AG04449 (cell line): ENCODE measurements at places on chromosomes 7 and 10.

GRCh38 chr10:24824124-24824523, 100.4 kb upstream of the ARHGAP21 start:
- no peak for DNase-seq

GRCh38 chr10:102231357-102232318, 5.5 kb downstream of the ELOVL3 start:
- no peak for DNase-seq

- DNase-seq = no peak
Measured at GRCh38 chr7:48089046-48090003, at the start of gene UPP1. TSS of gene UPP1 (plus strand) at chr7:48089265. CDS start at chr7:48094784, 5,519 bp downstream.

DNA sequence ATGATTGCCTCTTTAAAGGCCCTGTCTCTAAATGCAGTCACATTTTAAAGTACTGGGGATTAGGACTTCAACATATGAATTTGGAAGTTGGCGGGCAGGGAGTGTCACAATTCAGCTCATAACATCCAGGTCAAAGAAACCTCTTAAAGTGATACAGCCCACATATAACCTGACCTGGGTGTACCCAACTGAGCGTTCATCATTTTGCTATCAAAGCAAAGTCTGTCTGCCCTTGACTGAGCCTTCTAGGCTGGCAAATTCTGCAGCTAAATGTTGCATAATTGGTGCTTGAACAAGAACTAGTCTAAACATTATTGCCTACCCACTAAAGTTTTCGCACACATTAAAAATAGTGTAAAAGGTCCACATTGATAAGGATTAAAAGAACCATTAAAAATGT, 3.7 kb downstream of the MSRB2 start:
- no peak for DNase-seq

GRCh38 chr10:87656431-87657072, 3.1 kb upstream of the PAPSS2 start:
- DNase-seq = no peak

DNA sequence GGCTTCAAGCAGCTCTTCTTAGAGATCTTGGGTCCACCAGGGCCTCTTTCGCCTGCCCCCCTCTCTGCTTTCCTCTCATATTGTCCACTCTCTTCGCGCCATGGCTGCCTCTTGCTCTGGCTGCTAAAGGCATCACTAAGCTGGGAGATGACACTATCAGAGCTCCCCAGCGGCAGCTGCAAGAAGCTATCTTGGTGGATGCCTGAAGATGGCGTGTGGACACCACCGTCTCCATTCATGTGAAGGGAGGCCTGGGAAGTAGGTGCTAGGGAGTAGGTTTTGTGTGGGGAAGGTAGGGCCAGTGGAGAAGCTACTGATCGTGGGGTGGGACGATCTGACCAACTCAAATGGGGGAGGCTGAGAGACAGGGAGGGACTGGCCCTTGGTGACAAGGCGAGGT, 45.9 kb upstream of the PDLIM1 start:
- no peak for DNase-seq

DNA sequence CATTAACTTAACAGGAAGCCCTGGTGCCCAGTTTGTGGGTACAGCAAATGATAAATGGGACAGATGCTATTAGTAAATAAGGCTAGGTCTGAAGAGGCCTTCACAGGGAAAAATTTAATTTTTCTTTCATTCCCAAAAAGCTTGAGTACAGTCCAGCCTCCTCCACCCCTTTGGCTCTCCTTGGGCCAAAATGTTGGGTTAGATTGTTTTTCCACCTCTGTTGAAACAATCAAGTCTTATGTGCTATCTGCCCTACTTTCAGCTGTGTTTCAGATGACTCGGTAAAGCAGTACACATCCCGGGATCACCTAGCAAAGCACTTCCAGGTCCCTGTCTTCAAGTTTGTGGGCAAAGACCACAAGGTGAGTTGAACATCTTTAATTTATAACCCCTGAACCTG, 24.3 kb downstream of the PLA2G12B start:
- no peak for DNase-seq

- no peak for DNase-seq
Measured at GRCh38 chr10:118950190-118950680, 79.3 kb upstream of the NANOS1 start.

- DNase-seq = peak; percentile 12
Measured at GRCh38 chr7:70317356-70317755, 719.1 kb downstream of the AUTS2 start.

- DNase-seq = no peak
Measured at GRCh38 chr10:60399328-60399727, 9.7 kb upstream of the ANK3 start.

GRCh38 chr10:69451784-69452251, 553 bp downstream of the TSPAN15 start:
- DNase-seq = no peak

DNA sequence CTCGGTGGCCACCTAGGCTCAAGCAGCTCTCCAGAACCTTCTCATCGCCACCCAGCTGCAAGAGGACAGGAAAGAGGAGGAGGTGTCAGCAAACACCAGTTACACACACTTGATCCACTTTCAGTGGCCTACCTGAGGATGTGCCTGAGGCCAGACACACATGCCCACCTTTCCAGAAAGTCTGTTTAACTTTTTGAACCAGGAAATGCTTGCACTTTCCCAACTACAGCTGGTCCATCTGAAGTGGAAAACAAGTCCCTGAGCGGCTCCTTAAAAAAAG, 15.7 kb upstream of the CYREN start:
- DNase-seq = no peak

DNA sequence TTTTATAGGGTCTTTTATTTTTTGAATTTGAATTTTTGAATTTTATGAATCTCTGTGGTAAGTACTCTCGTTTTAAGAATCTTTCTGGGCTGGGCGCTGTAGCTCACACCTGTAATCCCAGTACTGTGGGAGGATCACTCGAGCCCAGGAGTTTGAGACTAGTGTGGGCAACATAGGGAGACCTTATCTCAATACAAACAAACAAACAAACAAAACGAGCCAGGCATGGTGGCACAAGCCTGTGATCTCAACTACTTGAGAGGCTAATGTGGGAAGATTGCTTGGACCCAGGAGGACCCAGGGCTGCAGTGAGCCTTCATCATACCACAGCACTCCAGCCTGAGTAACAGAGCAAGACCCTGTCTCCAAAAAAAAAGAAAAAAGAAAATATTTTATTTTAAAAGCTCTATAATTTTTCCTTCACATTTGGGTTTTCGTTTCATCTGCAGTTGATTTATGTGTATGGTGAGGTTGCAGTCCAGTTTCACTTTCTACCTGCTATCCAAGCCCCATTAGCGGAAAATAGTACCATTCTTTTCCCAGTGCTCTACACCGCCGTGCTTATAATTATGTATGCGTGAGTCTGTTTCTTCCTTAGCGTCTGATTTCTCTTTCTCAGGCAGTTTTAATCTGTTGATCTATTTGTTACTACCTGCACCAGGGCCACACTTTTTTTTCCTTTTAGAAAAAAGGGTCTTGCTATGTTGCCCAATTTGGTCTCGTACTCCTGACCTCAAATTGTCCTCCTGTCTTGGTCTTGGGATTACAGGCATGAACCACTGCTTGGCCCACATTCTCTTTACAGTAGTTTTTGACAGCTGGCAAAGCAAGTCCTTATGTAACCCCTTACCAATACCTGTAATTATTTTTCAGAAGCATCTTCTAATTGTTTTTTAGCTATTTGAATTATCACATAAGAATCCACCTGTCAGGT, 21.7 kb downstream of the TRIM24 start:
- no peak for DNase-seq

DNA sequence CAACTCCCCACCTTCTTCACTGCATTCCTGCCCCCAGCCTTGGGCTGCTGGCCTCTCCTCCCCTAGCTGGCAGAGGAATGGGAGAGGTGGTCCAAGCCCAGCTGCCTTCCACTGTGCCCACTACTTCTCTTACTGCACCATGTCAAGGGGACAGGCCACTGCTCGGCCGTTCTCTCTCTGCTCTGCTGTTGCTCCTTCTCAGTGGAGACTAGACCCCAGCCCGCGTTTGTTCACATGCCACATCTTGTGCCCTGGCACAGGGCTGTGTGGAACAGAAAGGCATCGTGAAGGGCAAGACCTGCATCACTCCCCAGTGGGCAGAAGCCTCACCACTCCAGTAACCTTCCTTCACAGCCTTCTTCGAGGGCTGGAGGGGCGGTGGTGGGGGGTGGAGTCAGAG, 711 bp upstream of the CDHR3 start:
- DNase-seq = no peak

GRCh38 chr10:3949711-3950110, 164.7 kb upstream of the KLF6 start:
- DNase-seq = no peak

GRCh38 chr7:155286686-155287085, 11.0 kb upstream of the INSIG1 start:
- DNase-seq = no peak

DNA sequence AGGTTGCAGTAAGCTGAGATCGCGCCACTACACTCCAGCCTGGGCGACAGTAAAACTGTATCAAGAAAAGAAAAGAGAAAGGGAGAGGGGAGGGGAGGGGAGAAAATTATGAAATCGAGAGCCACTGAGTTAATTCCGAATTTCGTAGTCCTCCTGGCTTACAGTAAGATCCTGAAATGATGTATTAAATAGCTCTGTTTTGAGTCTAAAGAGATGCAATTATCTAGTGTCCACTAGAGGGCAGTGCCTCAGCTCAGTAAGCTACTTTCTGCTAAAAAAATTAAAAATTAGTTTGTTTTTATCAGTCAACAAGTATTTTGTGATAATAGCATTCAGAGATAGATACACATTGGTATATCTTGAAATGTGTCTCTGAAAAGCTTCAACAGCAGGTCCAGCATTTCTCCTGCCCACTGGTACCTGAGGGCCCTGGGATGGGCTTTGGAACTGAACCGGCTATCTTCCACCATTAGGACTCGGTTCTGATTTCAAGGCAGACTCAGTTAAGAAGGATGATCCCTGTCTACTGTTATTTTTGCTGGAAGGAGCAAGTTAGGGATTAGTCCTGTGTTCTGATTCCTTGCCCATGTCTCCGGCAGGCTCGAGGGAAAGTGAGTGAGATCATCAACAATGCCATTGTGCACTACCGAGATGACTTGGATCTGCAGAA, 19.5 kb downstream of the TSPAN33 start:
- DNase-seq = peak; percentile 14

- DNase-seq = peak; percentile 54
Measured at GRCh38 chr10:70816220-70816894, 609 bp downstream of the SGPL1 start.

- DNase-seq = no peak
Measured at GRCh38 chr7:26398427-26398755, 106.7 kb downstream of the SNX10 start.

DNA sequence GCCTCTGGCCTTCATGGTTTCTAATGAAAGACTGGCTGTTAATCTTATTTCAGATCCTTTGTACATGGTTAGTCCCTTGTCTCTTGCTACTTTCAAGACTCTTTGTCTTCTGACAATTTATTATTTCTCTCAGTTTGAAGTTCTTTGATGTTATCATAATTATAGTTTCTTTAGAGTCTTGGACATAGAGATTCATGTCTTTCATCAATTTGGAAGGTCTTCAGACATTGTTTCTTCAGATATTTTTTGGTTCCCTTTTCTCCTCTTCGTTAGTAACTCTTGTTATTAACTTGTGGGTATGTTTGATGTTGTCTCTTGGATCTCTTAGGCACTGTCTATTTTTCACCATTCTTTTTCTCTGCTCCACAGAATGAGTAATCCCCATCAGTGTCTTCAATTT, 8.7 kb downstream of the ZNF37A start:
- no peak for DNase-seq

DNA sequence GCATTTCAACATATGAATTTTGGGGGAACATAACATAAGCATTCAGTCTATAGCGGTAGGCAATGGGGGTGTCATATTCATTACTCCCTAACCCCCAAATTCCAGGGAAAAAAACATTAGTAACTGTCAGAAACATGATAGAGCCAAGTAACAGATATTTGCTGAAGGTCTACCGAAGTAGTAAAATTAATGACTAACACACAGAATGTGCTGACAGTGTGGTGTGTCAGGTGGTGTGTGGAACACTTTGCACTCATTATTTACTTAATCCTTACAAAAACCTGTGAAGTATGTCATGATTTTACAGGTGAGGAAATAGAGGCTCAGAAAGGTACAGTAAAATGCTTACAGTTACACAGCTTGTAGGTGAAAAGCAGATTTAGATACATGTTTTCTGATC, 85.4 kb upstream of the RHOBTB1 start:
- DNase-seq = no peak

- DNase-seq = no peak
Measured at GRCh38 chr10:92732958-92733357, 43.2 kb downstream of the HHEX start.

GRCh38 chr7:32061346-32061745, 8.9 kb downstream of the PDE1C start:
- DNase-seq = no peak

DNA sequence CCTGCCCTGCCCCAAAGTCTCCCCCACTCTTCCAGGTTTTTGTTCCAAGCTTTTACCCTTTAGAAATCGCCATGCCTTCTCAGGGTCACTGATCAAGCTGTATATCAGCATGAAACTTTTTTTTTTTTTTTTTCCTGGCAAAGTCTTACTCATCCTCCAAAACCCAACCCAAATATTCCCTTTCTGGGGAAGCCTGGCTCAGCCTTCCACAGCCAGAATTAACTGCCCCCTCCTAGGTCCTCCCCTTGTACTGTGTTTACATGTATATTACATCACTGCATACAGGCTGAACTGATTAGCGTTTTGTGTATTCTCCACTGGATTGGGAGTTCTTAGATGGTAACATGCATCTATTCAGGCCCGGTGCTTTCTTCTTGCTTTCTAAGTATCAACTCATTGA, 4.6 kb upstream of the NOBOX start:
- no peak for DNase-seq

- no peak for DNase-seq
Measured at GRCh38 chr7:130090745-130091532, 20.6 kb downstream of the KLHDC10 start.

DNA sequence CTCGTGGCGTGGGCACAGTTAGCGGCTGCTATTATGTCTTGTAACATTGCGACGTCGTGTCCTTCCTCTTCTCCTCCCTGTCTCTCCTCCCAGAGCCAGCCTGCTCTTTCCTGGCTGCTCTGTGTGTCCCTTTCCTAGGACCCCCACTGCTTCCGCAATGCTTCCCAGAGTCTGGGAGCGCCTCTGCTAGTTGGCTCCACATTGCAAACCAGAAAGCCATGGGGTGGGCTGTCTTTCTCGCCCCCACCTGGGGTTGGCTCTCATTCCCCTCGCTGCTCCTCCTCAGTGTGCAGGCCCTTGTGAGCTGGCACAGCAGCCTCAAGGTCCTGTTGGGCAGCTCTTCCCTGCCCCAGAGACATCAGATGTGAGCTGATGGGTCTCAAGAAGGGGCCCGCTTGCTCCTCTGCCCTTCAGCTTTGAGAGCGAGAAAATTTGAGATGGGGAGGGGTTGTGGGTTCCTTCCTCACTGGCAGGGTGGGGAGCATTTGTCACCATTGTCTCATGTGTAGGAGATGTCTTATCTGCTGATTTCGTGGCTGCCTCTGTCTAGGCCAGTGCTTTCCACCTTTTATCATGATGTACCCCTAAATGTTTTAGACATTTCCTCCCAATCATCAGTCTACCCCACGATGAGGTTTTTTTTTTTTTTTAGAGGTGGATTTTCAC, 3.3 kb downstream of the ADAMTS14 start:
- no peak for DNase-seq

DNA sequence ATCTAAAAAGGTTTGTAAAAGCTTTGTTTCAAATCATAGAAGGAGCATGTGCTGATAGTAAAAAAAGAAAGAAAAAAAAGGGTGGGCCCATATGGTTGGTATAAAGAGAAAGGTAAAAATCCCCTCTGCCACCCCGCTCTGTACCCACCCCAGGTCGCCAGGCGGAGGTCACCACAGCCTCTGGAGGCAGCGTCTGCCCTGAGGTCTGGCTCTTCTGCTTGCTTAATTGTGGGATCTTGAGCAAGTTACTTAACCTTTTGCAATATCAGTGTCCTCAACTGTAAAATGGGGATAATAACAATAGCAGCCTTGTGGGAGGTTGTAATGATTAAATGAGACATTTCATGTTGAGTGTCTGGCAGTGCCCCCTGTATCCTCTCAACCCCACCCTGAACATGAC, 10.7 kb upstream of the PCBD1 start:
- DNase-seq = no peak
